HFFc6 (cell line): ENCODE measurements at places on chromosomes 2 and 18.

- peak; percentile 77 for DNase-seq
Measured at GRCh38 chr2:55165626-55166025, 66.5 kb downstream of the CLHC1 start.

DNA sequence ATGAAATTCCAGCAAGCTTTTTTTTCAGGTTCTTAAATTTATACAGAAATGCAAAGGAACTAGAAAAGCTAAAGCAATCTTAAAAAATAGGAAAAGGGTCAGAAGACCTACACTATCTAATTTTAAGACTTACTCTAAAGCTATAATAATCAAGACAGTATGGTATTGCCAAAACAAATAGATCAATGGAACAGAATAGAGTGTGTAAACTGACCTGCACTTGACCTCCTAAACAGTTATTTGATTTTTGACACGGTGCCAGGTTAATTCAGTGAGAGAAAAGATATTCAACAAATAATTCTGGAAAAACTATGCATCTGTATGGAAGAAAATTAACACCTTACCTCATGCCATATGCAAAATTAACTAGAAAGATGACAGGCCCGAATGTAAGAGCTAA, 73.6 kb downstream of the OLA1 start:
- DNase-seq, result no peak

- no peak for DNase-seq
Measured at GRCh38 chr18:75531212-75531850, 103.8 kb upstream of the SMIM21 start.

GRCh38 chr18:76518123-76518859, 23.2 kb upstream of the ZNF516 start:
- DNase-seq, result no peak

DNA sequence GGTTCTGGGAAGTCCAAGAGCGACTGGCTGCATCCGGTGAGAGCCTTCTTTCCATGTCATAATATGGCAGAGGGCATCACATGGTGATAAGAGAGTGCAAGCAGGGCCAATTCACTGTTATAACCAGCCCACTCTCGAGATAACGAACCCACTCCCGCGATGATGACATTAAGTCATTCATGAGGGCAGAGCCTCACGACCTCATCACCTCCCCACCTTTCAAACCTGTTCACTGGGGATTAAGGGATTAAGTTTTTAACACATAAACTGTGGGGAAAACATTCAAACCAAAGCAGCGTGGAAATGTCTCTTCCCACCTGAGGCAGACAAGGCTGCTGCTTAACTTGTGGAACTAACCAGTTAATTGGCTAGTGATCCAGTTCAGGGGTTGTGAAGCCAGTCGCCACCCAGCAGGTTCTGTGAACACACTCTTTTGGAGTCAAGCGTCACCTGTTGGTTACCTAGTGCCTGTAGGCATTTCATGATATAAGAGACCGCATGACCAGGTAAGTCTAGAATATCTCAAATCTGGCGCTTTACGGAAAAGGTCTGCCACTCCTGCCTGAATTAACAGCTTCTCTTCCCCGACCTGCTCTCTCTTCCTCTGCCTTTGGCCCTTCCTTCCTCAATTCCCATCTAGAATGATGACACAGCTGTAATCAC, 54.3 kb downstream of the EDAR start:
- DNase-seq, result no peak
